Stimulated activated CD8-positive, alpha-beta memory T cell treated with anti-CD3 and anti-CD28 coated beads, Interleukin-4, amount 100 ng/mL, for 24 hours (primary cell): ENCODE measurements at places on chromosomes 5 and 9.

- no peak for DNase-seq
Measured at GRCh38 chr9:133089271-133089671, 27.5 kb downstream of the CEL start.

DNA sequence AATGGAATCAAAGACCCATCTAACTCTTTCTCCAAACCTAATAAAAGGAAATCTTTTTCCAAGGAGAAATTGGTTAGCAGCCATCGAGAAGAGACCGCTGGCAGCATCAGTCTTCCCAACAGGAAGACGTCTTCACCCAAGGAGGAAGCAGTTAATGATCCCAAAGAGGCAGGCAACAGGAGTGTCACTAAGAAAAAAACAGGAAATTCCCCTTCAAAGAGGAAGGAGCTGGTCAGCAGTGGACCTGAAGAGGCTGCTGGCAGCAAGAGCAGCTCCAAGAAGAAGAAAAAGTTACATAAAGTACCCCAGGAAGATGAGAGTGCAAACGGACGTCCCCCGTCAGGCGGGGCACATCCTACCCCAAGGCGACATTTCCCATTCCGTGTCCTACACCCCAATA lies 143.7 kb downstream of the ELAVL2 start:
- no peak for DNase-seq

- DNase-seq: no peak
Measured at GRCh38 chr5:35776757-35777156, 79.9 kb upstream of the IL7R start.

GRCh38 chr9:134531220-134531970 lies 110.2 kb upstream of the COL5A1 start:
- no peak for DNase-seq
